ENCODE measurements at places on chromosomes 13 and 19.
A peak's percentile ranks its signal among the peaks of the same experiment; 100 is the strongest.

DNA sequence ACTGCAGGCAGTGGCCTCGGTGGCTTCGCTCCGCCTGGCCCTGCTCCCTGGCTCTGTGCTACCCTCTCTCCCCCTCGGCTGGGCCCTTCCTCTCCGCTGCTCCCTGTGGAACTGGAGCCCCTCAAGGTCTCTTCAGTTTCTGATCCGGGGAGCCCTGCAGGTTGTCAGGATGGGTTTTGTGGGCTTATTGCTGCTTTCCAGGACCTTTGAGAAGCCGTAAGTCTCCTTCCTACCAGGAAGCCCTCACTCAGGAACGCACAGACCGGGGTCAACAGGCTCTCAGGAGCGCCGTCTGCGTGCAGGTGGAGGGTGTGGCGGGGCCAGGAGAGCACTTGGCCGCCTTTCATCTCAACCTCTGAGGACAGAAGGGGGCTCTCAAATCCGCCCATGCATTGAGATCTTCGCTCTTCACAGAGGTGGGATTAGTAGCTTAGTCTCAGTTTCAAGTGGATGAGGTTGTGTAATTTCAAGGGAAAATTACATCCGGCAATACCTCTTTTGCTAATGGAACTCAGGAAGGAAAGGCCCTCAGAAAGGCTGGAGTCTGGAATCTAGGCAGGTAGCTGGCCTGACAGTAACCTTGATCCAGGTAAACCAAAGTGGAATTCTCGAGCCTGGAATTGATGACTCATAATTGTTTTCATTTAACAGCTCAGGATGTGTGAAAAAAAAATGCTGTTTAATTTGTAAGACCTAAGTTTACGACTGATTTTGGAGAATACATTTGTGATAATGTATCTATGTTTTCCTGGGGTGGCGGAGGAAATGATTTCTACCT is 102.0 kb downstream of the ATP11A start:
- no peak for DNase-seq

GRCh38 chr19:46978171-46978869 is 41.3 kb upstream of the NPAS1 start:
- no peak for DNase-seq

DNA sequence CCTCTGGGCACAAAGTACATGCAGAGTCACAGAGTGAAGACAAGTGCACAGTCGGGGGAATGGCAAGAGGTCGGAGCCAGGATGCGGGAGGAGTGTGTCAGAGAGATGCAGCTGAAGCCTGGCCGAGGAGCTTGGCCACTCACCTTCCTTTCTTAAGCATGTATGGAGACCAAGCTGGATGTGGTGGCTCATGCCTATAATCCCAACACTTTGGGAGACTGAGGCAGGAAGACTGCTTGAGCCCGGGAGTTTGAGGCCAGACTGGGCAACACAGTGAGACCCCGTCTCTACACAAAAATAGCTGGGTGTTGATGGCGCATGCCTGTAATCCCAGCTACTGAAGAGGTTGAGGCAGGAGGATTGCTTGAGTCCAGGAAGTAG is 67.0 kb downstream of the LATS2 start:
- DNase-seq: no peak

DNA sequence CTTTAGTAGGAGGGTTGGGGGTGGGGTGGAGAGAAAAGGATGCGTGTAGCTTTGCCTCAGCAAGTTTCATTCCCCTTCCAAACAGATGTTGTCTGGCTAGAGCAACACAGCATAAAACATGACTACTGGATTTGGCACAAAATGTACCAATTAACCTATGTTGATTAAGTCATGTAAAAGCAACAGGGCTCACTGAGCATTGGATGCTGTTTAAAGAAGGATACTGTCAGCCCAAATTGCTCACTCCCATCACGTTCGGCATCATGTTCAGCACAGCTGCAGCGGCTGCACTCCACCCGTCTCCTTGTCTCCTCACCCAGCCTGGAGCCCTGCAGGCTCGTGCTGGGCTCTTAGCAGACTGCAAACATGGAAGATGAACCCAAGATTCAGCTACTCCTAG is 77.5 kb downstream of the DLEU7 start:
- DNase-seq: no peak

DNA sequence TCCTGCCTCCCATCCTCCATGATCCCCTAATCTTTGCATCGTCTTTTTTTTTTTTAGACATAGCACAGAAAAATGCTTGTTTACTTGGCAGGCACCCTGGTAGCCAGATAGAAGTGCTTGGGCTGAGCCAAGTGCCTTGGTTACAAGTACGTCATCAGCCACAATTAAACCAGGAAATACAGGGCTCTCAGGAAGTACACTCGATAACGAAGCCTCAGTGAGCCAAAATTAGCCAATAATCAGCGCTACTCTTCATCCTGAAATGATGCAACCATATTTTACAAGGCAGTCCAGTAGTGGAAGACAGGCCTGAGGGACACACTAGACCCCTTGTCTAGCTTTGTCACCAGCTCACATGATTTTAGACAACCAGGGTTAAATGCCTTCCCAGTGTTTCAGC is 194.0 kb upstream of the NBEA start:
- no peak for DNase-seq

- DNase-seq: no peak
These were observed 240.0 kb upstream of the SGCG start for GRCh38 chr13:22940736-22941135.

DNA sequence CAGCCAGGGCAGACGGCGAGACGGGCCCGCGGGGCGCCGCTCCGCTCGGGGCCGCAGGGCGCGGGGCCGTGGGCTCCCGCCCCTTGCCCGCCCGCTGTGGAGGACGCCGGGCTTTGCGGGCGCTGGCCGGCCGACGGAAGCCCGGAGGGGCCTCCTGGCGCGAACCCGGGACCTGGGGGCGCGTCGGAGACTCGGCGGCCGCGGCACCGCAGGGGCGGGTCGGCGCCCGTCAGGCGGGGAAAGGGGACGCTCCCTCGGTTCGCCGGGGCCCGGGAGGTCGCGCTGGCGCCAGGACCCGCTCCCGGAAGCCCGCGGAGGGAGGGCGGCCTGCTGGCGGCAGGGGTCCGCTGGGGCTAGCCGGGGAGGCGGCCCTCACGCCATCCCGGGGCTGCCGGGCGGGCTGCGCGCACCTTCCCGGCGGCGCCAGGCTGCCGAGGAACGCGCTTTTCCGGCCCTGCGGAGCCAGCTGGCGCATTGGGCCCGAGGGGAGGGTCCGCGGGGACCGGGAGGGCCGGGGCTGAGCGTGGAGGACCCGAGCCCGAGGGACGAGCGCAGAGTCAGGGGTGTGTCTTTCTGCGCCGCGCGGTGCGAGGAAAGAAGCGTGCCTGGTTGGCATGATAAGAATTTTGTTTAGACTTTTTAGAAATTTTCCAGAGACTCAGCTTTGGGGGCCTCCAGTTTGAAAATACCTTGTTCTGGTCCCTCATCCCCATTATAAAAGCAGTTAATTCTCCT is 511 bp downstream of the GARRE1 start:
- no peak for DNase-seq

DNA sequence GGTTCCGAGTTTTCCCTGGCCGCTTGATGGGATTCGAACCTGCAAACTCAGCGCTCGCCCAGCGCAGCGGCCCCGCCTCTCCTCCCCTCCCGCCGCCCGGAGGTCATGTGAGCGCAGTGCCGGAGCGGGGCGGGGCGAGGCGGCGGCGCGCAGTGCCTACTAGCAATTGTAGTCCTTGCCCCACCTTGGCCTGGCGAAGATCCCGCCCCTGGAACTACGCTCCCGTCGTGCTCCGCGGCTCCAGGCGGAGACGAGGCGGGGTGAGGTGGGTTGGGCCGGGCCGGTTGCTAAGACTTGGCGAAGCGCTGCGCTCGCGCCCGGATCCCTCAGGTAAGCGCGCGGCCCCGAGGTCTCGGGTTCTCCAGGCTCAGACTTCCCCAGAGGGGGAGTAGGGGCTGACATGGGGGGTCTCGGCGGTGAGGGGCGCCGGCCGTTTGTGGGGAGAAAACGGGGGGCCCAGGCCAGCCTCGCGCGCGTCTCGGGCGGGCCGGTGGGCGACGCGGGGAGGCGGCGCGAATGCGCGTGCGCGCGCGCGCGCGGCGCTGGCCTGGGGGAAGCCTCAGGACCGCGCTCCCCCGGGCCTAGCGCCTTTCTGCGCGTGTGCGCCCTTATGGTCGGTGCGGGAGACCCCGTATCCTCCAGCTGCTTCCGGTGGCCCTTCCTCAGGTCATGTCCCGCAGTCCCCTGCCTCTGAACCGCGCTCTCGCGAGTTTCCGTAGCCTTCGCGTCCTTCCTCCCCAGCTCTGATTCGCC is at the start of the genes ADAT3 and SCAMP4:
ADAT3 (plus strand) TSS at position 290 of the 753 bp plus-strand sequence. CDS start 6,649 bp downstream, outside the sequence.
SCAMP4 (plus strand) TSS at position 290 of the 753 bp plus-strand sequence. CDS start 9,621 bp downstream, outside the sequence.
- peak; percentile 95 for DNase-seq

GRCh38 chr19:30322641-30323320 is 49.4 kb upstream of the ZNF536 start:
- no peak for DNase-seq

- DNase-seq: no peak
These were observed 1.9 kb downstream of the GNG14 start for GRCh38 chr19:12689581-12690216.

- no peak for DNase-seq
These were observed 273.7 kb downstream of the DIAPH3 start for GRCh38 chr13:59890054-59890453.

GRCh38 chr13:33677215-33677614 is 140.7 kb upstream of the RFC3 start:
- no peak for DNase-seq

DNA sequence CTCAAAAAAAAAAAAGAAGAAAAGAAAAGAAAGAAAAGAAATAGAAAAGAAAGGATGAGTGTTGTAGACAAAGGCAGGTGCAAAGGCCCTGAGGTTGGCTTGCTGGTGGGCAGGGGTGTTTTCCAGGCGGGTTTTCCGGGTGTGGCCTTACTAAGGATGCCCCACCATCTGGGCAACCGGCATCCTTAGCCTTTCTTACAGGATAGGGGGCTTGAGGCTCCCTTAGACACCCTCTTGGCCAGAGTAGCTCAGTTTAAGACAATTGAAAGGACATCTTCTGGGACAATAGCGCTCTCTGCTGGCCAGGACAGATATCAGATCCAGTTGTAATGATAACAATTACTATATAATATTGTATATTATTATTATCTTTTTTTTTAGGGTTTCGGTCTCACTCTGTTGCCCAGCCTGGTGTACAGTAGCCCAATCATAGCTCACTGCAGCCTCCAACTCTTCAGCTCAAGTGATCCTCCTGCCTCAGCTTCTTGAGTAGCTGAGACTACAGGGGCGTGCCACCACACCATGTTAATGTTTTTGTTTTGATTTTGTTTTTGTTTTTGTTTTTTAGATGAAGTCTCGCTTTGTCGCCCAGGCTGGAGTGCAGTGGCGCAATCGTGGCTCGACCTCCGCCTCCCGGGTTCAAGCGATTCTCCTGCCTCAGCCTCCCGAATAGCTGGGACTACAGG is 1.4 kb upstream of the QTRT1 start:
- no peak for DNase-seq

Measured in nucleus accumbens (tissue), 56 donors.